ENCODE measurements at places on chromosomes 13 and 19.
A peak's percentile ranks its signal among the peaks of the same experiment; 100 is the strongest.

GRCh38 chr19:1538978-1539377 is 15.1 kb downstream of the PLK5 start:
- DNase-seq = no peak

DNA sequence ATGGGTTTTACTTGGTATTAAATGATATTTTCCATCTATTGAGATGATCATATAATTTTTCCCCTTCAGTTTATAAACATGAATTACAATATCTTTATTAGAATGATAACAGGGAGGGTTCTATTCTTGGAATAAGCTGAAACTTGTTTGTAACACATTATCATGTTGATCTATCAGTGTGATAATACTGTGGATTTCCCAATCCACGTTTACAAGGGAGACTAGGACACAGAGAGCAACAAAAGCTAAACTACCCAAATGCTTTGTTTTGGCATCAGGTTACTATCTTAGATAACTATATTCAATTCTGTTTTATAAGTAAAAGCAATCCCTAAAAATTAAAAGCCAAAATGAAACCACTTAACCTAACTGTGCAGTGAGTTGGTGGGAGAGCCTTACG is 92.5 kb downstream of the TUBGCP3 start:
- DNase-seq = no peak

GRCh38 chr19:20660473-20661140 is 764 bp downstream of the ZNF626 start:
- no peak for DNase-seq

DNA sequence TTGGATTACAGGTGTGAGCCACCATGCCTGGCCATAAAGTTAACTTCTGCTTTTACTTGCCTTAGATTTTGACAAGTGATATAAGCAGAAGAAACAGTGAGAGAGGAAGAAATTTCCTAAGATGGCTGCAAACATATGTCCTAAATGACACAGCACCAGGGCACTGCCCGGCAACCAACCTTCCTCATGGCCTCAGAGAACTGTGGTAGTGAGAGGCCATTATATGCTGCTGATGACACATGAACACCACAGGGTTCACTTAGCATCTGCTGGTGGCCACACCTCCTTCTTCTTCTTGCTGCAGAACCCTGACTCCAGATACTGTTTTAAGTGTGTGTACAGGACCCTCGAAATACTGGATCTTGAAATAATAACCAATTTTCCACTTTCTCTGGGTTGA is 88.2 kb downstream of the KCTD12 start:
- DNase-seq = no peak

GRCh38 chr19:30543243-30543945 is 171.2 kb downstream of the ZNF536 start:
- no peak for DNase-seq

DNA sequence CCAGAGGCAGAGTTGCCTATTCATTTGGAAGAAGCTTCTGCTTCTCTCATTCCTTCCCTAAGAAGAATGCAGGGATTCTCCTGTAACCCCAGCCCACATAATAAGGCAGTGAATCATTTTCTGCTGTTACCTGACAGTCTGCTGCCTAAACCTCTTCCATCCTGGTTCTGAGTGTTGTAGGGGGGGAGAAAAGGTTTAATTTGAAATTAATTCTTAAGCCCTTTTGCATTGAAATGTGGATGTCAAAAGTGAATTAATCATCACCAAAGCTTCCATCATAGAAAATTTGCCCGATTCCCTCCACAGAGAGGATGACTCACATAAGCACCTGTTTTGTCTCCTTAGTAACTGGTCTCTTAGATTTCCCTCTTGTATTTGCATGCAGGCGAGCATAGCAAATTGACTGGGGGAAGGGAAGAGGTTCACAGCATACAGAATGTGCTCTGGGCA is 146.7 kb upstream of the FNDC3A start:
- peak; percentile 43 for DNase-seq

Data from activated CD4-positive, alpha-beta T cell treated with anti-CD3 and anti-CD28 coated beads, Interleukin-2, amount 50 U/mL, for 16 hours (primary cell).